ENCODE measurements at places on chromosomes 12 and 14.

- DNase-seq: no peak
Measured at GRCh38 chr14:55426891-55427290, 13.5 kb downstream of the TBPL2 start.

DNA sequence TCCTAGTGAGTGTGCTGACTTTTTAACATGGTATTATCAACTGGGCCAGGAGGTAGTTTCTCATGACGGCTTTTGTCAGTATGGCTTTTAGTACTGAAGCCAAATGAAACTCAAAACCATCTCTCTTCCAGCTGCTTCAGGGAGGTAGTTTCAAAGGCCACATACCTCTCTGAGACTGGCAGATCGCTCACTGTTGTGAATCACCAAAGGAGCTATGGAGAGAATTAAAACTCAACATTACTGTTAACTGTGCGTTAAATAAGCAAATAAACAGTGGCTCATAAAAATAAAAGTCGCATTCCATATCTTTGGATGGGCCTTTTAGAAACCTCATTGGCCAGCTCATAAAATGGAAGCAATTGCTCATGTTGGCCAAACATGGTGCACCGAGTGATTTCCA, 141.1 kb downstream of the HMGA2 start:
- no peak for DNase-seq

- DNase-seq: no peak
Measured at GRCh38 chr14:95635051-95635450, 51.2 kb upstream of the TCL1B start.

- no peak for DNase-seq
Measured at GRCh38 chr14:92785667-92786426, 8.3 kb upstream of the GOLGA5 start.

- no peak for DNase-seq
Measured at GRCh38 chr14:90319173-90319572, 12.6 kb downstream of the NRDE2 start.

GRCh38 chr12:42706321-42706720, 116.8 kb upstream of the PRICKLE1 start:
- DNase-seq: no peak

GRCh38 chr12:110278255-110278536, 2.9 kb upstream of the ATP2A2 start:
- no peak for DNase-seq

GRCh38 chr14:95207475-95208233, 50.3 kb upstream of the DICER1 start:
- no peak for DNase-seq

DNA sequence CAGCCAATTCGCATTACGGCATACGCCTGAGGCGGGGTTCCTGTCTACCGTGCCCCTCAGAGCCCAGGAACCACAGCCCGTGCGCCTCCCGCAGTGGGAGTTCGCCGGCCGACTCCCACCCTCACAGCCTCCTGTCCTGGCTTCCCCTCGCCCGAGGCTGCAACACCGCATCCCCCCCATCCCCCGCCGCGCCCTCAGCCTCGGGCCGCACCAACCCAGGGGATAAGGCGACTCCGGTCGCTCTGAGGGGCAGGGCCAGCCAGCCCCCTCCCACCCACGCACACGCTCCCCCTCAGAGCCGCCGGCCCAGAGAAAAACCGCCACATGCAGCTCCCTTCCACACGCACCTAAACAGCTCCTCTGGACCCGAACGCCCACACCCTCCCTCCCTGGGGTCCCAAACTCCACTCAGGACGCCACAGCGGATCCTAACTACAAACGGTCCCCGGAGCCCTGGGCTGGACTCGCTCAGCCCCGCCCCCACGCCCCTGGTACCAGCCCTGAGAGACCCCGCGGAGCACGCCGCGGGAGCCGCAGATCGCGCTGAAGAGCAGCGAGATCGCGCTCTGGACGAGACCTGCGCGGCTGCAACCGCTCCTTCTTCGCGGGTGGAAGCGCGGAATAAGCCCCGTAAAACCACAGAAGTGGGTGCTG, at the start of gene C14orf39:
Gene C14orf39 (minus strand): TSS at position 466 of the 654 bp plus-strand sequence. CDS start 985 bp downstream, outside the sequence.
- DNase-seq: peak; percentile 75

GRCh38 chr12:92055877-92056276, 89.8 kb downstream of the BTG1 start:
- no peak for DNase-seq

DNA sequence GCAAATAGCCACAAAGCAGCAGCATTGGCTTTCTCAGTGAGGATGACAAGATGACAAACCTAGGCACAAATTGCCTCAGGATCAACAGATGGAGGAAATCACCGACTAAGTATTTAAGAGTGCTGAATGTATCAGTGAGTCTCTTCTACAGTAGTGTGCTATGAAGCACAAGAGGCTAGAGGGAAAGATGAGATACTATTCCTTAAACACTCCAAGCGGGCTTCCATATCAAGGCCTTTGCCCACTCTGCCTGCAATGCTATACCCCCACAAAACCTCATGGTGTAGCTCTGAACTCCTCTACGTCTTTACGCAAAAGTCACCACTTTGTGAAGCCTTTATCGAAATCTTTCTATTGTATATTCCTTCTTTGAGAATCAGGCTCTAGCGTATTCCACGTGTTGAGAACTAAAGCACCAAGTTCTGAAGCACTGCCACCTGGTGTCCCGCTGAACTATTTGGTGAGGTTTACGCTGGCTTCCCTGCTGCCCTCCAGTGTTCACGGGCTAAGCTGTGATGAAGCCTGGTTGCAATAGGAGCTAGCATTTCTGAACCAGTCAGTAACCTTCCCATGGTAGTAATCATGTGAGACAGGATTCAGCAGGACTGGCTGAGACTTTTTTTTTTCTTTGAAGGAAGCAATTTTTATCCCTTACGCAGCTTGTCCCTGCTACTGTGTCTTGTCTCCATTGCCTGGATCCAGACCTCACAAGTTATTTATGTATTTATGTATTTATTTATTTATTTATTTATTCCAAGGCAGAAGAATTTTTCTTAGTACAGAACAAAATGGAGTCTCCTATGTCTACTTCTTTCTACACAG, 426.5 kb upstream of the OR4E1 start:
- peak; percentile 61 for DNase-seq

DNA sequence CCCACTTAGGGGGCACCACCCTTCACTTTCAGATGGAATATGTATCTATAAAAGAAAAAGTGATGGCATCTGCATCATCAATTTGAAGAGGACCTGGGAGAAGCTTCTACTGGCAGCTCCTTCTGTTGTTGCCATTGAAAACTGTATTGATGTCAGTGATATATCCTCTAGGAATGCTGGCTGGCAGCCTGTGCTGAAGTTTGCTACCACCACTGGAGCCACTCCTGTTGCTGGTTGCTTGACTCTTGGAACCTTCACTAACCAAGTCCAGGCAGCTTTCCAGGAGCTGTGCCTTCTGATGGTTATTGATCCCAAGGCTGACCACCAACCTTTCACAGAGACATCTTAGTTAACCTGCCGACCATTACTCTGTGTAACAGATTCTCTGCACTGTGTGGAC, 44.7 kb downstream of the RIMKLB start:
- no peak for DNase-seq

DNA sequence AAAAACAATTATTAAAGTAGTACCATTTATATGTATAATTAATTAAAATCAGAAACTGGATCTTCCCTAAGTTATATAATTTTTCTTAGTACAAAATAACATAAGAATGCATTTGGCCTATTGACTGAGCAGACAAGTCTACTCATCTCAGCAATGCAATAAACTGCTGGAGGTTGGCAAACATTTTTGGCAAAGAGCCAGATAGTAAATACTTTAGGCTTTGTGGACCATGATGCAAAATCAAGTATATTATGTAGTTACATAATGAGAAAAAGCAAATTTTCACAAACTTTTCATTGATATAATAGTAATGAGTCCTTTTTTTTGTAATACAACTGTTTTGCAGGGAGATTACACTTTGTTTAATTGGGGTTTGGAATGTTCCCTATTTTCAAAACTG, 30.9 kb downstream of the ERGIC2 start:
- DNase-seq: no peak

All from H7 (cell line).